CD4-positive, alpha-beta T cell (primary cell): ENCODE measurements at places on chromosomes 1 and 21. TPM values are rescaled to one million over a fixed set of nuclear protein-coding genes. Genes with fewer than 3 reads are reported as not detected.

Gene PBX1
- total RNA-seq, result 0.96 TPM

Gene PTGFR
- not detected for total RNA-seq

Gene GBP7
- not detected for total RNA-seq

Gene FAM72A
- total RNA-seq, result 1.2 TPM

Gene EPHA2
- total RNA-seq, result 0.22 TPM

Gene S100A7A
- not detected for total RNA-seq

Gene MYCL
- 0.08 TPM for total RNA-seq

Gene F3
- not detected for total RNA-seq

Gene PDC
- not detected for total RNA-seq

Gene CD244
- total RNA-seq, result 0.53 TPM

Gene MIS18A
- total RNA-seq, result 3.0 TPM

Gene HENMT1
- total RNA-seq, result 6.3 TPM

Gene TMPRSS15
- not detected for total RNA-seq

Gene TMEM82
- total RNA-seq, result not detected

Gene DPYD
- 35.9 TPM for total RNA-seq

Gene SH2D1B
- total RNA-seq, result not detected

Gene SIPA1L2
- 1.8 TPM for total RNA-seq

Gene CYP4B1
- total RNA-seq, result not detected

Gene TMEM81
- 2.2 TPM for total RNA-seq

Gene SYT2
- not detected for total RNA-seq

Gene CD52
- 582 TPM for total RNA-seq

Gene KNCN
- not detected for total RNA-seq

Gene KLF17
- not detected for total RNA-seq

Gene PEAR1
- total RNA-seq, result 0.20 TPM

Gene TGFBR3
- total RNA-seq, result 31.5 TPM

Gene HSD11B1
- 0.33 TPM for total RNA-seq
